Activated B cell treated with CpG ODN at 0.5 μM for 24 hours (primary cell): ENCODE measurements at places on chromosomes 2 and 18. TPM values are rescaled to one million over a fixed set of nuclear protein-coding genes. Genes with fewer than 3 reads are reported as not detected.

Gene IGFBP5
- not detected in 2 replicates for total RNA-seq

GRCh38 chr2:58207189-58207588 lies 33.9 kb downstream of the FANCL start:
- no peak for DNase-seq

Gene ZEB2
- total RNA-seq, result 162 and 200 TPM in 2 replicates

- no peak for DNase-seq
These were observed 831.1 kb downstream of the GALR1 start for GRCh38 chr18:78080761-78081160.

Gene NDUFAF7
- 22.4 and 22.8 TPM in 2 replicates for total RNA-seq

GRCh38 chr2:40370007-40370395 lies 81.9 kb downstream of the SLC8A1 start:
- DNase-seq, result no peak

GRCh38 chr2:240933048-240933965 lies 27.2 kb downstream of the CROCC2 start:
- DNase-seq, result no peak

Gene RNF138
- total RNA-seq, result 55.2 and 66.4 TPM in 2 replicates

DNA sequence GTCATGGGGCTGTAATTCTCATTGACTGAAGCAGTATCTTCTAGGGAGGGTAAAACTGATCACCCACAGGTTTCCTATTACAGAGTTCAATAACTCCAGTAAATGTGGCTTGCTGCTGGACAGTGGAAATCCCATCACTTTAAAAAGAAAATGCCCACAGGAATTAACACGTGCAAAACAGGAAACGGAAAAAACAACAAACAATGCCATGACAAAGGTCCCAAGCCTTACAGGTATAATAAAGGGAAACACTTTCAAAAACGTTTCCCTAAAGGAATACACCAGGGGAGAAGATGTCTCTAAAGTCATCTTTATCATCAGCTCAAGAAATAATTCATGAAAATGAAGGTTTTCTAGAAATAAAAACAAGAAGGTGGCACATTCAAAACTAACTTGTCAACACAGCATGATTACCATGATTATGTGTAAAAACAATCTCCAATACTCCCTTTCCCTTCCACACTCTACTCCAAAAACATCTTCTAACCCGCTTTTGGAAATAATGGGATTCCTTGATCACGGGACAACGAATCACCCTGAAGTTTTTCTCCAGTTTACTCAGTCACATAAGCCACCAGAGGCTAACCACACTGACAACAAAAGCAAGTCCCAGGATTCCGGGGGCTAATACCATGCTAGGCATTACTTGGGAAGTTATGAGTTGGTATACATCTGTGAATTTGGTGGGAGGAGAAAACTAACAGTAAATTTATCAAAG lies 167.9 kb downstream of the TCF4 start:
- DNase-seq, result no peak

Gene GPR75
- total RNA-seq, result 5.7 and 6.3 TPM in 2 replicates

DNA sequence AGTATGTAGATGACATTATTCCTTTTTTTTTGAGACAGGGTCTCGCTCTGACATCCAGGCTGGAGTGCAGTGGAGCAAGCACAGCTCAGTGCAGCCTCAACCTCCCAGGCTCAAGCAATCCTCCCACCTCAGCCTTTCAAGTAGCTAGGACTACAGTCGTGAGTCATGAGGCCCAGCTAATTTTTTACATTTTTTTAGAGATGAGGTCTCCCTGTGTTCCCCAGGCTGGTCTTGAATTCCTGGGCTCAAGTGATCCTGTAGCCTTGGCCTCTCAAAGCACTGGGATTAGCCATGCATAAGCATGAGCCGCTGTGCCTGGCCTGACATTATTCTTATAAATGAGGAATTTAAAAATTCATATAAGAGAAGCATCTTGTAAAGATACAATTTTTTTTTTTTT lies 86.9 kb downstream of the FAM117B start:
- DNase-seq, result no peak

Gene DSEL
- total RNA-seq, result 0.07 and 0.10 TPM in 2 replicates

DNA sequence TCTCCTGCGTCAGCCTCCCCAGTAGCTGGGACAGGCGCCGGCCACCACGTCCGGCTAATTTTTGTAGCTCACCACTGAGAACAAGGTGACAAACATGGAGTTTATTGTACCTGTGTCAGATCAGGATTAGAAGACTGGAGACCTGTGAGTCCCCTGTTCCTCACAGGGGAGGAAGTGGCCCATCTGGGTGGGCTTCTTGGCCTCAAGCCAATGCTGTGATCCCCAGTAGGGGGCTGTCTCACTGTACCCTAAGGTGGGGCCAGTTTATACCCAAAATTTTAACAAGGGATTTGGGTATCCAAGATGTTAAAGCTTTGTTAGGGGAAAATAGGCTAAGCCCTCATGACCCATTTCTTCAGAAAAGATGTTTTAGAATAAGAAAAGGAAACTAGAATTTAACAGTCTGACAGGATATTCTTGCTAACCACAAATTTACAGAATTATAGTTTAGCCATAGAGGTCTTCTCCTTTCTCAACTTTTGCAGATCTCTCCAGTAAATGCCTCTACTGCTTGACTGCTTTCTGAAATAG lies 16.3 kb downstream of the PCBP1 start:
- no peak for DNase-seq

- no peak for DNase-seq
These were observed 286.8 kb upstream of the TRIB2 start for GRCh38 chr2:12429779-12430406.

Gene PRSS56
- total RNA-seq, result not detected in 2 replicates

DNA sequence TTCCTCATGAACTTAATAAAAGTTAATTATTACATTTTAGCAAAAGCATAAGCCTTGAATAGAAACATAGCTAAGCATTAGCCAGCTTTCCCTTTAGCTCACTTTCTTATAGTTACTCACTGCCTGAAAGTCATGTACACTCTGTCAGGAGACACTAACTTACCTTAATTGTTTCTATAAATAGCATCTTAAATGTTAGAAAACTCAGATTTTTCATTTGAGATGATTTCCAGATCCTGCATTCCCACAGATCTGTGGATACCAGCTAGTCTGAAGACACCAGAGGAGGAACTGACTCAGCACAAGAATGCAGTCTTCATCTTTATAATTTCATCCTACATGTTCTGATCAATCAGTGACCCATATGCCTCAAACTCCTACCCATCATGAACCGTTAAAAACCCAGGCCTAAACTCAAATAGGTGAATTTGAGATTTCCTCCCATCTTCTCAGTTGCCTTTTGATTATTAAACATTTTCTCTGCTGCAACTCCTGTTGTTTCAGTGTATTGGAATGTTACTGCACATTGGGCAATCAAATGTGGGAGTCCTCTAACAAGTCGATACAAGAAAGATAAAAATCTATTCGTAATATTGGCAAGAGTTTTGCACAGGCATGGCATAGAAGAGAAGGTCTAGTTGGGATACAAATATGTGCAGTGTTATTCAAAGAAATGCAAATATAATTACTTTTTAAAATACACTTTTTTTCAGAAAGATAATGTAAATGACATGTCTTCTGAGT lies 857.4 kb upstream of the CDH2 start:
- no peak for DNase-seq

- DNase-seq, result no peak
These were observed 81.1 kb downstream of the RAPH1 start for GRCh38 chr2:203453858-203454451.

- no peak for DNase-seq
These were observed 1.7 kb upstream of the GMPPA start for GRCh38 chr2:219496825-219497494.

DNA sequence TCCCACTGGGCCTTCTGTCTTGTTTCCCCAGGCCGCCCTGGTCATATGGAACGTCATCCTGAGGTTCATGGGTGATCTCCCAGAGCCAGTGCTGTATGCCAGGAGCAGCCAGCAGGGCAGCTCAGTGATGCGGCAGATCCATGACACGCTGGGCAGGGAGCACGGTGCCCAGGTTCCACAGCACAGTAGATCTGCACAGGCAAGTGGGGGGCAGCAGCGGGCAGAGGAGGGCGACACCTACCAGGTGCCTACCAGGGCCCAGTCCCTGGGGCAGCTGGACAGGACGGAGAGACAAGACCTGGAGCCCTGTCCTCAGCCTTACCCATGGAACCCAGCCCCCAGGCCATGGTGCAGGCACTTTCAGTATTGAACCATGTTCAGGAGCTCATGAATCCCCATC lies 36.1 kb upstream of the GPR17 start:
- no peak for DNase-seq

DNA sequence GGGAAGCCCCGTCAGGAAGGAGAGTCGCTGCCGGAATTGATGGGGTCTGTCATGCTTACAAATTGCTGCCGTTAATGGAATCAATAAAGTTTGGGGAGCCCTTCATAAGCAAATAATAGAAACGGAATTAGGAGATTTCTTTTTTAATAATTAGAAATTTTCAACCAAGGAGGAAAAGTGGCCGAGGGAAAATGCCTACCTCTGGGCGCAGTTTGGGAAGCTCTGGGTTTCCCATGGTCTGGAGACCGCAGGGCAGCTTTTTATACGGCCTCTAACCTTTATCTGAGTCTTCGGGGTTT lies 1.3 kb downstream of the EVX2 start:
- no peak for DNase-seq

DNA sequence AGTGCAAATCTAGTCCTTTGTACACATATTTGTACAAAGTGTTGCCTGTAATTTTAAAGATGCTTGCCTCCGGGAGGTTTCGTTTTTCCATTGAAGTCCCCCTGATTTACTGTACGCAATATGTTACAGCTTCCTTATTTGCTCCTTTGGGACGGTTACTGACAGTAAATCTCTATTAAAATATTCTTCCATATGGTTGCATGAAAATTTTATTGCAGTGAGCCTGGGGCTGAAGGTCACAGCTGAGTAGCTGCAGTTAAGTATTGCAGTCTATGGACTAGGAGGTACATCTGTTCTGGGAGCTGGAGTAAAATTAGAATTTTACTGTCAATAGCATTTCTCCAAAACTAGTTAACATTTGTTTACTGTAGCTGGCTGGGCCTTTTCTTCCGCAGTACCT lies 119.2 kb downstream of the ETAA1 start:
- DNase-seq, result no peak
